ENCODE measurements at places on chromosomes 4 and X. TPM values are rescaled to one million over a fixed set of nuclear protein-coding genes. Genes with fewer than 3 reads are reported as not detected.

CSN1S1 gene
- total RNA-seq = not detected

- no peak for DNase-seq
Measured at GRCh38 chr4:93658443-93658842, 170.1 kb upstream of the ATOH1 start.

- no peak for DNase-seq
Measured at GRCh38 chr4:51840781-51841180, 2.2 kb upstream of the DCUN1D4 start.

DNA sequence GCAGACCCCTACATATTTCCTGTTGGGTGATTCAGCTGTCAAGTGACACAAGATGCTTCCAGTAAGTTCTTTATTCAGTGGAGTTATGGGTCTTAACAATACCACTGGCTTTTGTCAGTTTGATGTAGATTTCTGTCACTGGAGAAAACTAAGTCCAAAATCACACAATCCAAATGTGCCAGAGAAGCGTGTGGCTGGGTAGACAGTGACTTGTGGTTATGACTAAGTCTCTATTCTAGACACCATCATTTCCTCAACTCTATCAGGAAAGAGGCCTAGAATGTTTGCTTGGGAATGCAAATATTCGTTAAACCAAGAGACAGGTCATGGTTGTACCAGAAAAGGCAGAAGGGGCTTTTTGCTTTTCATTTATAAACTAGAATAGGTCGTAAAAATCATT lies 54.4 kb upstream of the HS3ST1 start:
- no peak for DNase-seq

GRCh38 chr4:7058792-7059191 lies 9.1 kb downstream of the GRPEL1 start:
- no peak for DNase-seq

DNA sequence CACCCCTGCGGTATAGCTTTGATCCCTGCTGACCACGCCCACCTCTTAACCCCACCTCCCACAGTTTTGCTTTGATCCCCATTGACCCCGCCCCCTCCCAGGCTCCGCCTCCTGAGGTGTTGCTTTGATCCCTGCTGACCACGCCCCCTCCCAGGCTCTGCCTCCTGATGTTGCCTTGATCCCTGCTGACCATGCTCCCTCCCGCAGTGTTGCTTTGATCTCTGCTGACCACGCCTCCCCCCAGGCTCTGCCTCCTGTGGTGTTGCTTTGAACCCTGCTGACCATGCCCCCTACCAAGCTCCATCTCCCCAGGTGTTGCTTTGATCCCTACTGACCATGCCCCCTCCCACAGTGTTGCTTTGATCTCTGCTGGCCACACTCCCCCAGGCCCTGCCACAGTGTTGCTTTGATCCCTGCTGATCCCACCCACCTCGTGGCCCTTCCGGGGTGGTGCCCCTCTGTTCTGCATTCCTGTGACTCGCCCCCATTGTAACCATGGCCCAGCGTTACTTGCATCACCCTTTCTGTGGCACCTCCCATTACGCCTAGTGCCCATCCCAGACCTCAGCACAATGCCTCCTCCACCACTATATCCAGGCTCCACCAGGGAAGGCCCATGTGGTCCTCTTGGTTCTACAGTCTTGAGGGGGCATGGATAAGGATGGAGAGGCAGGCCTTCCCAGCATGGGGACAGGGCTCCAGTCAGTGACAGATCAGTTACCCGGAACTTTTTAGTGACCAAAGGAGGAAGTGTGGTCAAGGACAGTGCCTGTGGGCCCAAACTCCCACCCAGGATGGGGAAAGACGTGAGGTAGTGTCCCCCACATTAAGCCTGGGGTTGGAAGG lies 70.8 kb downstream of the ADRA2C start:
- DNase-seq = no peak

GRCh38 chr4:160450876-160451275 lies 1348.0 kb downstream of the RAPGEF2 start:
- no peak for DNase-seq
